ENCODE measurements at places on chromosomes 6 and 20. TPM values are rescaled to one million over a fixed set of nuclear protein-coding genes. Genes with fewer than 3 reads are reported as not detected.

Gene TOX2
- 0.33 TPM for total RNA-seq

Gene RIOK1
- 26.1 TPM for total RNA-seq

Gene LRRC73
- total RNA-seq = 0.67 TPM

- peaks cover 9% of the 10 kb centered on the region for H3K4me1 ChIP-seq
- no peak for DNase-seq
- no peaks in the 10 kb centered on the region for H3K27me3 ChIP-seq
- H3K27ac ChIP-seq = no peak overlapping the region
- H3K4me3 ChIP-seq = no peak overlapping the region
- no peaks in the 10 kb centered on the region for H3K36me3 ChIP-seq
These were observed 108.9 kb upstream of the KCNG1 start for GRCh38 chr20:51131811-51132210.

GRCh38 chr6:9138936-9139335, 703.6 kb upstream of the SLC35B3 start:
- no peaks in the 10 kb centered on the region for H3K4me1 ChIP-seq
- H3K36me3 ChIP-seq = no peaks in the 10 kb centered on the region
- no peaks in the 10 kb centered on the region for H3K27me3 ChIP-seq
- no peak for DNase-seq
- H3K4me3 ChIP-seq = no peak overlapping the region

Data from CD4-positive, alpha-beta memory T cell (primary cell).